ENCODE measurements at places on chromosomes 16 and 17.

- no peak for DNase-seq
Measured at GRCh38 chr16:31365131-31365865, 10.3 kb downstream of the ITGAX start.

DNA sequence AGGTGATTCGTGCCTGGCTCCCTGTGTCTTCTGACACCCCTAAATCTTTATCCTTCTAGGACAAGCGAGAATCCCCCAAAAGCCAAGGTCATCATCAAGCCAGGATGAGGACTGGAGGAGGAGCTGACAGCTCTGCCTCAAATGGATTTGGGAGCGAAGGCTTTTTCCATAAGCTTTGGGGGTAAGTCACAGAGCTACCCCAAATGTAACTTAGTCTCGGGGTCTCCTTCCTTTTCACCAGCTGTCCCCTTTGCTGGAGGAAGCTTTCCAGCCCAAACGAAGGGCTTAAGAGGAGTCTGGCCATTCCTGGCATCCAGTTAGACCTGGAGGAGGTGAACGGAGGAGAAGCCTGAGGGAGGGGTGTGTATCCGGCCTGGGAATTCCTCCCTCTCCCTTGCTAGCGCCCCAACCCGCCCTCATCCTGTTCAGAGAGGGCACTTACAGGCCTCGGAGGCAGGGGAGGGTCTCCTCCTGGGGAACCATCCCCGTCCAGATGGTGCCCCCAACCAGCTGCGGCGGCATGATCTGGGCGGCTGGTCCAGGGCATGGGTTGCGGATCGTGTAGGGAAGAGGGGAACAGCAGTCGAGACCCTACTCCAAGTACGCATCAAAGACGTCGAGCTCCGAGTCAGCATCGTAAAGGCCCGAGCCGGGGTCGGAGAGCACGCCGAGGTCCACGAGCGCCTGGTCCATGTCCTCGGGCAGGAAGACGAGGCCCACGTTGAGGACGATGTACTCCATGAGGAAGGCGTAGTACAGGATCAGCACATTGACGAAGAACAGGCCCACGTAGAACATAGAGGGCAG, 938 bp downstream of the DEXI start:
- no peak for DNase-seq

GRCh38 chr17:81132770-81133723, 32.3 kb upstream of the PVALEF start:
- no peak for DNase-seq

GRCh38 chr16:13436641-13437412, 483.1 kb upstream of the ERCC4 start:
- no peak for DNase-seq

DNA sequence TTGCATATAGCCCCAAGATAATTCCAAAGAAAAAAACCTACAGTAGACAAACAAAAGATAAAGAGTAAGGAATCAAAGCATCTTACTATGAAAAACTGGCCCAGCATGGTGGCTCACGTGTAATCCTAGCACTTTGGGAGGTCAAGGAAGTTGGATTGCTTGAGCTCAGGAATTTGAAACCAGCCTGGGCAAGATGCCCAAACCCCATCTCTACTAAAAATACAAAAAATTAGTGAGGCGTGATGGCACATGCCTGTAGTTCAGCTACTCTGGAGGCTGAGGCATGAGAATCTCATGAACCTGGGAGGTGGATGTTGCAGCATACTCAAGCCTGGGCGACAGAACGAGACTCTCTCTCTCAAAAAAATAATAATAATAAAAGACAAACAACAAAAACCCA, 764.7 kb upstream of the KIF2B start:
- DNase-seq = no peak

GRCh38 chr17:63477480-63478440, 899 bp downstream of the ACE start:
- no peak for DNase-seq

GRCh38 chr16:5187402-5187952, 89.9 kb upstream of the EEF2KMT start:
- DNase-seq = no peak

GRCh38 chr17:28057731-28058246, 15.3 kb downstream of the NLK start:
- DNase-seq = no peak

GRCh38 chr17:8556074-8556473, 74.5 kb downstream of the MYH10 start:
- DNase-seq = no peak

- no peak for DNase-seq
Measured at GRCh38 chr17:2105663-2106062, 50.8 kb downstream of the HIC1 start.

DNA sequence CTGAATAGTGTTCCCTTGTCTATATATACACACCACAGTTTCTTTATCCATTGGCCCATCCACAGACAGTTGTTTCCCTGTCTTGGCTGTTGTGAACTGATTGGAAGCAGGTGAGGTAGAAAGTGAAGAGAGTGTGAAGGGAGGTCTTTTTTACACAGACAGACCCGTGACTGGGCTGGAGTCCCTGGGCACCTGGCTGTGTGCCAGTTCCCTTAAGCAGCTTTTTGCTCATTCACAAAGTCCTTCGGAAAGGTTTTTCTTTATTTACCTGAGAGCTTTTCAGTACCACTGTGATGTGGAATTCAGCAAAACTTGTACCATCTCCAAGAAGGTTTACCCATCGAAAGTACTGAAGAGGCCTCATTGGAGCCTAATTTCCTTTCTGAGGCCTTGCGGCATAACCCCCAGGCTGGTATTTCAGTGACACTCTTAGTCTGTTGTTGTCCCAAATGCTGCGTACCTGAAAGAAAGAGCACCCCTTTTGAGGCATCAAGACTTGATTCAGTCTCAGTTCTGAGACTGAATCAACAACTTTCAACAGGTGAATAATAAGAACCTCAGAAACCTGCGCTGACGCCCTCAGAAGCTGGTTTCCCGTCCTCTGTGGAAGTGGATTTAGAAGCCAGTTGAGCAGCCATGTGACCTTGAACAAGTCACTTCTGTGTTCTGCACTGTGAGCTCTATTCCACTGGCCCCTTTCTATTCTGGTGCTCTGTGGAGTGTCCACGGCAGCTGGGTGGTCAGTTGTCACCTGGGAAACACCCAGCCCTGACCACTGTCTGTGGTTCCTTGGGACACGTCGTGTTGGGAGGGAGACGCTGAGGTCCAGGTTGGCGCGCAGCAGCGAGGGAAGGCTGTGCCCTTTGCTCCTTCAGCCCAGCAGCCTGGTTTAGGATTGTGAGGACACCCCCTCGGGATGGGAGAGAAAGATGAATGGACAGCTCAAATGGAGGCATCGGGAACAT, 53.9 kb upstream of the CRISPLD2 start:
- no peak for DNase-seq

- no peak for DNase-seq
Measured at GRCh38 chr17:69828087-69828486, 246.9 kb upstream of the KCNJ16 start.

- DNase-seq = no peak
Measured at GRCh38 chr17:50596191-50597037, 35.9 kb downstream of the CACNA1G start.

DNA sequence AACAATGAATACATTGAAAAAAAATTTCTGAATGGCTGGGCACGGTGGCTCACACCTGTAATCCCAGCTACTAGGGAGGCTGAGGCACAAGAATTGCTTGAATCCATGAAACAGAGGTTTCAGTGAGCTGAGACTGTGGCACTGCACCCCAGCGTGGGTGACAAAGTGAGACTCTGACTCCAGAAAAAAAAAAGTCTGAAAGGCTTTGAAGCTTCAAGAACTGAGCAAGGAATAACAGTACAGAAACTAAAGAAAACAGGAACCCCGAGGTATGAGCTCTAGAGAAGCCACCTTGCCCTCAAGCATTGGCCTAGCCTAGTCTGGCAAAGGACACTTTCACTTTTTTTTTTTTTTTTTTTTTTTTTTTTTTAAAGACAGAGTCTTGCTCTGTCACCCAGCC, 45.0 kb downstream of the TEX2 start:
- DNase-seq = no peak
